ENCODE measurements at places on chromosomes 2 and 18. TPM values are rescaled to one million over a fixed set of nuclear protein-coding genes. Genes with fewer than 3 reads are reported as not detected.

Gene ADRA2B
- 0.08 TPM for total RNA-seq

GRCh38 chr2:239204136-239204875, 196.5 kb downstream of the HDAC4 start:
- no peak for DNase-seq

- DNase-seq = no peak
Measured at GRCh38 chr2:65228263-65228750, 676 bp downstream of the ACTR2 start.

Gene MRPS5
- total RNA-seq = 46.8 TPM

DNA sequence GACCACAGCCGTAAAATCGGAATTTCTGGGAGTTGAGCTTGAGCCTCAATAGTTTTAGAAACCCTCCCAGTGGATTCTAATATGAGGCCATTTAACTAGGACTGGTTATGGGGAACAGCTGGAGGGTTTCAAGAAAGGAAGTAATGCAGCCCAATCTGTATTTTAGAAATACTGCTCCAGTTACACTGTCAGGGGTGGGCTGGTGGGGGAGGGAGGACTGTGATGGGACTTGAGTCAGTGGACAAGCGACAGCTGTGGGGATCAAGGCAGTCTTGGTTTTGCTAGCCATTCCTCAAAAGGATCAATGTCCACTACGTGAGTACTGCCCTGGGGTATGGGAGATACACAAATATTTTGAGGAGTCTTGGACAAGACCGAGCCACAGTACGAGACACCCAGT, 34.8 kb downstream of the ASB1 start:
- no peak for DNase-seq

DNA sequence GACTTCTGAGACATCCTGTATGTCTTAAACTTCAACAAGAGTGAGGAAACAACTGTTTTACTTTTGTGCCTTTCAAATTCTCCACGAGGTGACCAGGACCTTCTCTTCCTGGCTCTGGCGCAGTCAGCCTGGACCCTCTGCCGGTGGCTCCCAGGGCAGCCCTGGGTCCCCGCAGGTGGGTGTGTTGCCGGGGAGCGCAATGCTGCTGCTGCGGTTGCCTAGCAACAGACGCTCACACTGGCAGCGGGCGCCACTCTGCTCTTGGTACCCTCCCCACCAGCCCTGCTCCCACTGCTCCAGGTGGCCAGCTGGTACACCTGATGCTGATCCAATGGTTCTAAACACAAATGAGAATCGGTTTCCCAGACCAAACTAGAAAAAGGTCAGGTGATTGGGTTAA, 58.7 kb downstream of the GNAL start:
- no peak for DNase-seq

GRCh38 chr2:240831594-240832204, 11.7 kb upstream of the KIF1A start:
- no peak for DNase-seq

DNA sequence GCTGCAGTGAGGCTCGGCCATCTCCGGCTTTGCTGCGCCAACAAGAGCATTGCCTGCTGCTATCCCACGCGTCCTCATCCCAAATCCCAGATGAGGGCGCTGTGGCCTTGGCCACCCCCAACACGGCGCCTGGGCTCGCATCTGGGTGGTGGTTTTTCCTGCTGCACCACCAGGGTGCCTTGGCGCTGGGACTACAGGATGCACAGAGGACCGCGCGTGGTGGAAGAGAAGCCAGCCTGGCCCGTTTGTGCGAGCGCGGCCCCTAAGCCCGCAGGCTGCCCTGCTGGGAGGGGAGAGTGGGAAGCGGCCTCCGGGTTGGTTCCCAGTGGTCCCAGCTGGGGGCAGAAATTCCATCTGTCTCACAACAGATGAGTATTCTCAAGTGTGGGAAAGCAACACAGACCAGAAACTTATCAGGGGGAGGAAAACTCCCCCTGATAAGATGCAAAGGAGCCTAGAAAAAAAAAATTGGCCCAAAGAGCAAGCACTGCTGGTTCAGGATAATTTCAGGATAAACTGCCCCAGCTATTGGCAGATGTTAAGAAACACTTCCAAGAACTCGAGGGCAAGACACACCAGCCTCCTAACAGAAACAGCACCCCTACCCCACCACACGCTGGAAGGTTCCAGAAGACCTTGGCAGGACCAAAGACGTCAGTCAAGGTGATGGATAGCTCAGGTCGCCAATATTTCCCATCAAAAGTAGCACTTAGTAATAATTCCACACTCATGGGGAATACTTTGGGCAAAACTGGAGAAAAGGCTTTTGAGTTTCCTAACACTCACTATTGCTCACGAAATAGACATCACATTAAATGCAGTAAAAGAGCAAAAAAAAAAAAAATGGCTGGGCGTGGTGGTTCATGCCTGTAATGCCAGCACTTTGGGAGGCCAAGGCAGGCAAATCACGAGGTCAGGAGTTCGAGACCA, 152.1 kb downstream of the PXDN start:
- DNase-seq = peak; percentile 31

Gene HYCC2
- total RNA-seq = 15.2 TPM

Gene ZDBF2
- total RNA-seq = 11.0 TPM

- no peak for DNase-seq
Measured at GRCh38 chr2:231483398-231484329, 19.4 kb upstream of the NCL start.

Gene MPHOSPH10
- total RNA-seq = 28.1 TPM

Gene LCT
- not detected for total RNA-seq

- DNase-seq = no peak
Measured at GRCh38 chr2:167908786-167909185, 338.6 kb downstream of the STK39 start.

- peak; percentile 79 for DNase-seq
Measured at GRCh38 chr2:1593371-1594122, 150.8 kb downstream of the PXDN start.

DNA sequence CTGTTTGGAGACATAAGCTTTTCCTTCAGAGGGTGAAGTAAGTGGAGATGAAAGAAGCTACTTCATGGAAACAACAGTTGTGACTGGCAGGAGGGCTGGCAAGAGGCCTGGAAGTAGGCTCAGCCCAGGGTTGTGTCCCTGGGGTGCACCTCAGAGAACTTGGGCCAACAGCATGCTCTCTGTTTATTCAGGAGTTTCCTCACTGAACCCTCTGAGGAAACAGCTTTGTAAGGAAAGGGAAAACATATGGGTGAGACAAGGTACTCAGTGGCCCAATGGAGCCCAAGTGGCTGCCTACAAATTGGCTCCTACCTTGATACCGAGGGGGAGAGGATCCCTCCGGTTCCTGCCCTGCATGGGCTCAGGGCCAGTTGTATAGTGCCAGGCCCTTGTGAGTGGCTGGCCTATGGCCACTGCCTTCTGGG, 115.5 kb upstream of the ITGA6 start:
- no peak for DNase-seq

DNA sequence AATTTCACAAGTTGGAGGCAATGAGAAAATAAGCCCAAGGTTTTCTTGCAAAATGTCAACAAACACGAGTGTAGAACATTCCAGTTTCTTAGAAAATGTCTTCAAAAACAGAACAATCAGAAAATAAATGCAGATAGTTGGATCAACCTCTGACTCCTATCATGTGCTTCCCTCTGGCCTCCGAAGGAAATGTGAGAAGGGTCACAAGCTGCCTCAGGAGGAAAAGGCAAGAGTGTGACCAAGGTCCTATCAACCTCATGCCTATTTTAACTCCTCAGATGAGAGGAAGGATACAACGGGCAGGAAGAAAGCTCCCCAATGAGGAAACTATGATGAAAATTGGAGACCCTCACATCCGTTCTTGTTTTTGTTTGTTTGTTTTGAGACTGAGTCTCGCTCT, 7.9 kb downstream of the SCYGR5 start:
- no peak for DNase-seq

GRCh38 chr2:40371525-40372282, 80.2 kb downstream of the SLC8A1 start:
- no peak for DNase-seq

DNA sequence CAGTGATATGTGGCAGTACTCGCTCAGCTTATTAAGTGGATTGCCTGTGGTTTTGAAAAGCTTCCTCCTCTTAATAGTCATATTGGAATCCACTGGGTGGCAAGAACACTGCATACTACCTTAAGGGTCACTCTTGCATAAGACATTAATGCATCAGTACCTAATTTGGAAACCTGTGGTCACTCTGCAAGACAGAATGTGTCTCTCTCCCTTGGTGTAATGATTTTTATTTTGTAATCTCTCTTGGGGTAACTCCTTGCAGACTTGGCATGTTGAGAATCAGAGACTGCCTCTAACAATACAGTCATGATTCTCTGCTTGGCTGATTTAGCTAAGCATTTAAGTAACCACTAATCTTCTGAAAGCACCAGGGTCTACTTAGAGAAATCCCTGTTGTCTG, 33.0 kb upstream of the IER3IP1 start:
- peak; percentile 8 for DNase-seq

- peak; percentile 8 for DNase-seq
Measured at GRCh38 chr2:179393481-179393880, 128.8 kb upstream of the SESTD1 start.

Gene FHL2
- 173 TPM for total RNA-seq

Gene RAB12
- total RNA-seq = 47.8 TPM

DNA sequence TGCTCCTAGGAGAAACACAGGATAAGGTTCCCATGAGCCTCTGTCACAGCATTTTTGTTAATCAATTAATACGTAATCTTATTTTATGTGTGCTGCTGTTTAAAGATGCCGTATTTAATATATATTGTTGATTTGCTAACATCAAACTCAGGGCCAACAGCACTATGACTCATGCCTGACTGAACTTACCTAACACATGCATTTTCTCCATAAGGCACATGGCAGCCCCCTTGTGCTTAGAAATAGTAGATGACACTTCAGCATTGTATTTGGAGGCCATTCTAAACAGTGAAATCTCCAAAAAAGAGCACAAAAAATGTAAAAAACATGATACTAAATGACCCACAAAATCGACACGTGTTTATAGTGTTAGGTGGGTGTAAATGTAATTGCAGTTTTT, 314.8 kb downstream of the MYCN start:
- DNase-seq = no peak

DNA sequence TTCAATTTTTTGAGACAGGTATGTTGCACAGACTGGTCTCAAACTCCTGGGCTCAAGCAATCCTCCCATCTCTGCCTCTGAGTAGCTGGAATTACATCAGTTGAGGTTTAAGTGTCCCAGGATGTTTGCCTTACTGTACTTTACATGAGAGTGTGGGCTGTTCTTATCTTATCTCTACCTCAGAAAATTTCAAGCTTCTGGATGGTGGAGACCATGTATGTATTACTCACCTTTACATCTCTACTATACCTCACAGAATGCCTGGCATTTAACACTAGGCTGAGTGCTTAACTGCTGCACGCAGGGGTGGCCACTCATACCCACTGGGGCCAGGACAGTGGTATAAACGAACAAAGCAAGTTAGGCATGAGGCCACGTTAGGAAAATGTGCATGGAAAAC, 272.0 kb upstream of the RAB12 start:
- no peak for DNase-seq

DNA sequence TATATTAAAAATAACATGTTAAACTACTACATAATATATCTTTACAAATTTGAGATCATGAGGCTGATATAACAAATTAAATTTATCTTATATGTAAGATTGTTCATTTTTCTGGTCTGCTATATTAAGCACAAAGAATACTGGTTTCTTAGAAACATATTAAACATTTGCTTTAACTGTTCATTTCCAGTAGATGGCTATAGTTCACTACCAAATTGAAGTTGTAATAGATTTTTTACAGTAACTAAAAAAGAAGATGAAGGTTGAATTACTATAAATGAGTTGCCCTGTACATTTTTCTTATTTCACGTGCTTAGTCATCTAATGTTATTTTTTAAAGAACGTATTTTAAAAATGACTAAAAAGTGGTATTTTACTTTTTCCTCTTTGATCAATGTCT, 57.0 kb downstream of the ZNF407 start:
- no peak for DNase-seq
